Effector memory CD4-positive, alpha-beta T cell (primary cell): ENCODE measurements at places on chromosomes 1 and 21.
A peak's percentile ranks its signal among the peaks of the same experiment; 100 is the strongest.

GRCh38 chr1:145719230-145720079 lies at the start of gene CD160:
TSS of gene CD160 (plus strand) at chr1:145719499. CDS start at chr1:145728328, 8,829 bp downstream.
- no peak within 1 kb of the TSS for H3K27ac ChIP-seq
- H3K4me1 ChIP-seq, result peaks cover 8% of the 10 kb centered on the region
- H3K36me3 ChIP-seq, result no peaks in the 10 kb centered on the region
- H3K27me3 ChIP-seq, result no peaks in the 10 kb centered on the region
- H3K4me3 ChIP-seq, result no peak within 1 kb of the TSS

GRCh38 chr1:72007312-72007711 lies 275.0 kb downstream of the NEGR1 start:
- no peaks in the 10 kb centered on the region for H3K4me1 ChIP-seq
- no peak overlapping the region for H3K27ac ChIP-seq
- DNase-seq, result no peak
- H3K4me3 ChIP-seq, result no peak overlapping the region
- H3K36me3 ChIP-seq, result no peaks in the 10 kb centered on the region

GRCh38 chr1:50968158-50968820 lies 1.8 kb upstream of the CDKN2C start:
- H3K4me1 ChIP-seq, result peaks cover 5% of the 10 kb centered on the region
- H3K27ac ChIP-seq, result peak overlapping the region; percentile 92
- peak; percentile 75 for DNase-seq
- H3K36me3 ChIP-seq, result no peaks in the 10 kb centered on the region

GRCh38 chr1:219385787-219386427 lies 212.2 kb downstream of the LYPLAL1 start:
- H3K27ac ChIP-seq, result no peak overlapping the region
- H3K4me3 ChIP-seq, result no peak overlapping the region
- H3K36me3 ChIP-seq, result no peaks in the 10 kb centered on the region
- no peaks in the 10 kb centered on the region for H3K4me1 ChIP-seq
- DNase-seq, result no peak

DNA sequence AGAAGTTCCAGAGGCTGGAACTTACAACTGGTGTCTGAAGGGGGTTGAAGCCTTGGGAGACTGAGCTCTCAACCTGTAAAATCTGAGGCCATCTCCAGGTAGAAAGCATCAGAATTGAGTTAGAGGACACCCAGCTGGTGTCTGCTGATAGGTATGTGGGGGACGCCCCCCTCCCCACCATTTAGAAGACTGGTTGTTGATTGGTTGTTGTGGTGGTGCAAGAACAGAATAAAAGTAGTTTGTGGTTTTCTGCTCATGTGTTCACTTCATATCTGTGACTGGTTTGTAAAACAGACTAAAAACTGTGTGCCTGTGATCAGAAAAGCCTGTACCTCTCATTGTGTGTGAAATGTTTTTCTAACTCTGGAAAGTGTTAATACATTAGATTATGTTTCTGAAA lies 33.2 kb upstream of the PDE4B start:
- H3K27me3 ChIP-seq, result no peaks in the 10 kb centered on the region
- H3K4me3 ChIP-seq, result no peak overlapping the region
- DNase-seq, result no peak

GRCh38 chr1:235532360-235532759 lies 28.1 kb upstream of the B3GALNT2 start:
- no peaks in the 10 kb centered on the region for H3K36me3 ChIP-seq
- no peak overlapping the region for H3K4me3 ChIP-seq
- H3K27ac ChIP-seq, result no peak overlapping the region
- no peak for DNase-seq
- no peaks in the 10 kb centered on the region for H3K4me1 ChIP-seq
